ENCODE measurements at places on chromosomes 16 and 17.
A peak's percentile ranks its signal among the peaks of the same experiment; 100 is the strongest.

- DNase-seq = no peak
Measured at GRCh38 chr16:19152042-19152441, 16.0 kb upstream of the SYT17 start.

GRCh38 chr17:15106540-15106939, 158.6 kb downstream of the PMP22 start:
- DNase-seq = no peak

- DNase-seq = no peak
Measured at GRCh38 chr16:539901-540530, 12.5 kb downstream of the CAPN15 start.

DNA sequence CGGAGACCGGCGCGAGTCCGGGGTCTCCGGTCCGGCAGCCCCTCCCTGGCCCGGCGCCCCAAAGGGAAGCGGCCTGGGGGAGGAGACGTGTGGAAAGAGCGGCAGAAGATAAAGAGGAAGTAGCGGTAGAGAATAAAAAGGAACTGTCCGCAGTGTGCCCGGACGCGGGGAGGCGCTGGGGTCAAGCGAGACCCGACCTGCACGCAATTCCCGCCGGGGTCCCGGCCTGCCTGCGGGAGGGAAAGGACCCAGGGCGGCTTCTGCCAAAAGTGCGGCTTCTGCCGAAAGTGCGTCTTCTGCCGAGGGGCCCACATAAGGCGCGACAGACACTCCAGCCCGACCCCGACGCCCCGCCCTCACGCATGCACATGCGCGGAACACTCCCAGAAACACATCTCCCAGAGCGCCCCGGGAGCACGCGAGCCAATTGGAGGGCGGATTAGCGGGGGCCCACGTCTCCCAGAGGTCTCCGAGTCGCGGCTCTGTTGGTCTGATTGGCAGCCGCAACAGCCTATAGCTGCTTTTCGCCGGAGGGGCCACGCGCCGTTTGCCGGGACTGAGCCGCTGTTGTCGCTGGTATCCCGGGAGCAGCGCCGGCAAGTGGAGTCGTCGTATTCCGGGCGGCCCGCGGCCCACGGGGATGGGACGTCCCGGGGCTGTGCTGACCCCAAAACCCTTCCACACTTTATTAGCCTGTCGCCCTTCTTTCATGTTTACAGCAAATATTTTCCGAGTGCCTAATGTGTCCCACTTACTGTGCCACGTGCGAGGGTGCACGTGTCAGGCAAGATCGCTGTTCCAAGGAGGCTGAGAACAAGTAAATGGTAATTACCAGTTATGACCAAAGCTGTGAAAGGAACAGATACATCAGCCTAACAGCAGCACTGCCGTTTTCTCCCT, 8.0 kb upstream of the MEFV start:
- DNase-seq = peak; percentile 84

DNA sequence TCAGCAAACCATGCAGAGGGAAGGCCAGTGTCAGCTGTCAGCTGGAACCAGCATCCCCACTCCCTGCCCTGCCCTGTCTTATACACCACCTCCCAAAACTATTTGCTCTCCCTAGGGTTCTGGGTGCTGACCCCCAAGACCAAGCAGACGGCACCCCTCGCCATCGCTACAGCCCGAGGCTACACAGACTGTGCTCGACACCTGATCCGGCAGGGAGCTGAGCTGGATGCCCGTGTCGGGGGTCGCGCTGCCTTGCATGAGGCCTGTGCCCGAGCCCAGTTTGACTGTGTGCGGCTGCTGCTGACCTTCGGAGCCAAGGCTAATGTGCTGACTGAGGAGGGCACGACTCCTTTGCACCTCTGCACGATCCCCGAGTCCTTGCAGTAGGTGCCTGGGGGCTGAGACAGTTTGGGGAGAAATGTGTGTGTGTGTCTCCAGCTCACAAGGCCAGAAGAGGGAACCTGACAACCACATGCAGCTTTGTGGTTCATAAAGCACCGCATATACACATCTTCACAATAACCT, 1.5 kb downstream of the ASB16 start:
- no peak for DNase-seq

DNA sequence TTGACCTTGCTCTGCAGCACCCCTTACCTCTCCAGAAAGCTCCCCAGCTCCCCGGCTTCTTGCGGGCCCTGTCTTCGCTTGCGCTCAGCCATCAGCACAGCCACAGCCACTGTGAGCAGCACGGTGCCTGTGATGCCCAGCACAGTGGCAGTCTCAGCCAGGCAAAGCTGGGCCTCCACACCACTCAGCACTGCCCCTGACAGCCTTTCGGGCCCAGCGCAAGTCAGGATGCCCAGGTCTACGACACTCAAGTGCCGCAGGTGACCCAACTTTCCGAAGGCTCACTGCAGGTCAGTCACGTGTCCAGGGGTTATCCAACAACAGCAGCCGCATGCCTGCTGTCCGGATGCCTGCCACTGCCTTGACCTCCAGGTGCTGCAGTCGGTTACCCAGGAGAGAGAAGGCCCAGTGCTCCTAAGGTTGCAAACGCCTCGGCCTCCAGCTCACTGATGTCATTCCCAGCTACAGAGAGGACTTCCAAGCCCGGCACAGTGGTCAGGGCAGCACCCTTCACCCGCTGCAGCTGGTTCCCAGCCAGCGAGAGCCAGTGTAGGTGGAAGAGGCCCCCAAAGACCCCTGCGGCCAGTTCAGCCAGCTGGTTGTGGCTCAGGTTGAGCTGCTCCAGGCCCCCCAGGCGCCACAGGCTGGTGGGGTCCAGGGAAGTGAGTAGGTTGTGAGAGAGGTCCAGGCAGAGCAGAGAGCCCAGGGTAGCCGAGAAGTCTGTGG, 8.9 kb upstream of the TMEM101 start:
- no peak for DNase-seq

GRCh38 chr17:78956254-78956653, 23.5 kb downstream of the LGALS3BP start:
- no peak for DNase-seq

- DNase-seq = peak; percentile 43
Measured at GRCh38 chr16:67936880-67937605, 393 bp upstream of the PSMB10 start.

- DNase-seq = no peak
Measured at GRCh38 chr16:27651301-27651700, 101.4 kb downstream of the KATNIP start.

DNA sequence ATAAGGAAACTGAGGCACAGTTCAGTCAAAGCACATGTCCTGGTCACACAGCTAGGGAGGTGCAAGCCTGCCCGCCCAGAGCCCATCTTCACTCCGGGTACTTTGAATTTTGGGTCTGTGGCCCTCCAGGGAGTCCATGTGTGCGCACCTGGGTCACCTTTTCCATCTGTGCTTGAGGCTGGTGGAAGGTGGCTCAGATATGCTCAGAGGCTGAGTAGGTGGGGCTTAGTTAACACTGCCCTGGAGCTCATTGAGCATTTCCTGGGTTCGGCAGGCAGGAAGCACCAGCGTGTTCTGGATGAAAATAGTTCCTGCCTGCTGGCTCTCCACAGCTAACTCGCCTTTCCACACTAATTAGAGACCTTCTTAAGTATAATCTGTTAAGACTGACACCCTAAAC, 19.2 kb downstream of the FAM234A start:
- DNase-seq = no peak

DNA sequence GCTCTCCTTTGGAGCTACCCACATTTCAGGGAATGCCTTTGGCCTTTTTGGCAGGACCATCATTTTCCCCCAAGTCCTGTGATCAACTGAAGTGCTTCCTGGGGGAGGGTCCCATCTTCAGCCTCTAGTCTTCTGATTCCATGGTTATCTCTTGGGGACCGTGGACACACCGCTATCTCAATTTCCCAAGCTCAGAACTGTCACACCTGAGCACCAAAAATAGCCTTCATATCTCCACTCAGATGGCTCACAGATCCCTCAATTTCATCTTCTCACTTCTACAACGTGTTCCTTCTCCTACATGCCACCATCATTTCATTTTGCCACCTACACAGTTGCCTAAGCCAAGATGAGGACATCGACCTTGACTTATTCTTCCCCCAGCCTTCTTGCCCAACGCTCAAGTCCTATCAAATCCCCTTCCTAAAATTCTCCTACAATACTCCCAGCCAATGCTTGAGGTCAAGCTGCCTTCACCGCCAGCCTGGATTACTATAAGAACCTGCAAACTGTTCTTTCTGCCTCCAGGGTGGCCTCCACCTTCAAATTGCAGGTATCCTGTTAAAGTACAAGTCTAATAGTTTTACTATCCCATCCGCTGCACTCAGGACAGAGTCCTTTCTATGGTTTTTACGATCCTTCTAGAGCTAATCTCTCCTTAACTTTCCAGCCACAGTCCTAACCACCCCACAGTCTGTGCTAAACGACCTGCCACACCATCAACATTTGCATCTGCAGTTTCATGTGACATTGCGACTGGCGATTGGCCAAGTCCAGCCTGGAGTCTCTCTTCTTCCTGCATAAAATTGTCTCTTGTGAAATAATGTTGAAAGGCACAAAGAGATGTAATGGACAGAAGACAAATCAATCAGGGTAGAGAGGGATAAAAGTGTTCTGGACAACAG, 6.2 kb downstream of the ATP6V0D1 start:
- no peak for DNase-seq

DNA sequence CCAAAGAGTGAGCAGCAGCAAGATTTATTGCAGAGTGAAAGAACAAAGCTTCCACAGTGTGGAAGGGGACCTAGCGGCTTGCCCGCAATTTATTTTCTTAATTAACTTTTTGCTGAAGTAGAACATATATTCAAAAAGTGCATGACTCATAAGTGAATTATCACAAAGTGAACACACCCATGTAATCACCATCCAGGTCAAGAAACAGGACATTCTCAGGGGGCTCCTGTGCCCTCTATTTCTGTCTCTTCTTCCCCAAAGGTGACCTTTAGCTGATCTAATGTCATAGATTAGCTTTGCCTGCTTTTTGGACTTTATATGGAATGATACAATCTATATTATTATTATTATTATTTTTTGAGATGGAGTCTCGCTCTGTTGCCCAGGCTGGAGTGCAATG, 19.9 kb downstream of the ERAL1 start:
- no peak for DNase-seq

DNA sequence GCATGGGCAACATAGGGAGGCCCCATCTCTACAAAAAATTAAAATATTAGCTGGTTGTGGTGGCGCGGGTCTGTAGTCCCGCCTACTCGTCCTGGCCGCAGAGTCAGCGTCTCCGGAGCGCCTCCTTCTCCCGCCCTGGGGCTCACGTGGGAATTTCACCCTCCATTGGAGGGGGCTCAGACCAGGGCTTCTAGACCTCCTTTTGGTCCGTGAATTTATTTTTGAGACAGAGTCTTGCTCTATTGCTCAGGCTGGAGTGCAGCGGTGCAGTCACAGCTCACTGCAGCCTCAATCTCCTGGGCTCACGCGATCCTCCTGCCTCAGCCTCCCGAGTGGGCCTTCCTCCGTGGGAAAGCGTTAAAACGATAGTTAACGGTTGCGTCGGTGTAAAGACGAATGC, 394 bp upstream of the NME4 start:
- DNase-seq = no peak

GRCh38 chr17:58517378-58517927, 3.0 kb upstream of the MTMR4 start:
- DNase-seq = no peak

- no peak for DNase-seq
Measured at GRCh38 chr17:12097326-12097725, 76.6 kb downstream of the MAP2K4 start.

Data from stimulated activated CD8-positive, alpha-beta memory T cell treated with anti-CD3 and anti-CD28 coated beads, Interleukin-7, amount 100 ng/mL, for 1 hour (primary cell).